ENCODE measurements at places on chromosomes 3 and 15.

- DNase-seq: no peak
These were observed 227.7 kb downstream of the FOXP1 start for GRCh38 chr3:71355862-71356261.

DNA sequence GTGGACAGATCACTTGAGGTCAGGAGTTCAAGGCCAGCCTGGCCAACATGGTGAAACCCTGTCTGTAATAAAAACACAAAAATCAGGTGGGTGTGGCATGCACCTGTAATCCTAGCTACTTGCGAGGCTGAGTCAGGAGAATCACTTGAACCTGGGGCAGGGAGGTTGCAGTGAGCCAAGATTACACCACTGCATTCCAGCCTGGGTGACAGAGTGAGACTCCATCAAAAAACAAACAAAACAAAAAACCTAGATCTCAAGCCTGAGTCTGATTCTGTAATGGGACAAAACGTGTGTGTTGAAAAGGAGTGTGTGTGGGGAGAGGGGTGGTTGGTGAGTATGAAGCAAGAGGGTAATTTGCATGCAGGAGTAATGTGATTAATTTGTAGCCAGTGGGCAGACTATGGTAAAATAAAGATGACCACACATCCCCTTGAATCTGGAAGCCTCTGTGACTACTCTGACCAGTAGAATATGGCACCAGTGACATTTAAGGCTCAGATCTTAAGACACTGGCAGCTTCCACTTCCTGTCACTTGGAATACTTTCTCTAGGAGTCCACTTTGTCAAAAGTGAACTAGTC lies 18.4 kb upstream of the OPA1 start:
- DNase-seq: no peak

DNA sequence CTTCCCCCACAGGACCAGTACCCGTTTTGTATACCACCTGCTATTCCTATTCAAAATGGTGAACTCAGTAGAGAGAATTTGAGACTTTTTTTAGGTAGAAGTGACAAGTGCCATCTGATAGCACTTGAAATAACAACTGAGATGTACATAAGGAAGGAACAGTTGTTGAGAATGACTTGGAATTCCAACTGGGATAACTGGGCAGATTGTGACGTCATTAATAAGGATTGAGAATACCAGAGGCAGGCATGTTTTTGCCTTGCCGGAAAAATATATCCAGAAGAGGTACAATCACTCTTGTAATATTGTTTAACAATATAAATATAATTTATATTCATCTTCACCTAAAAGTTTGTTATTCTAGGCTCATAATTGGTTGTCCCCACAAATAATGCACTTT lies 454.1 kb upstream of the RGMA start:
- no peak for DNase-seq

DNA sequence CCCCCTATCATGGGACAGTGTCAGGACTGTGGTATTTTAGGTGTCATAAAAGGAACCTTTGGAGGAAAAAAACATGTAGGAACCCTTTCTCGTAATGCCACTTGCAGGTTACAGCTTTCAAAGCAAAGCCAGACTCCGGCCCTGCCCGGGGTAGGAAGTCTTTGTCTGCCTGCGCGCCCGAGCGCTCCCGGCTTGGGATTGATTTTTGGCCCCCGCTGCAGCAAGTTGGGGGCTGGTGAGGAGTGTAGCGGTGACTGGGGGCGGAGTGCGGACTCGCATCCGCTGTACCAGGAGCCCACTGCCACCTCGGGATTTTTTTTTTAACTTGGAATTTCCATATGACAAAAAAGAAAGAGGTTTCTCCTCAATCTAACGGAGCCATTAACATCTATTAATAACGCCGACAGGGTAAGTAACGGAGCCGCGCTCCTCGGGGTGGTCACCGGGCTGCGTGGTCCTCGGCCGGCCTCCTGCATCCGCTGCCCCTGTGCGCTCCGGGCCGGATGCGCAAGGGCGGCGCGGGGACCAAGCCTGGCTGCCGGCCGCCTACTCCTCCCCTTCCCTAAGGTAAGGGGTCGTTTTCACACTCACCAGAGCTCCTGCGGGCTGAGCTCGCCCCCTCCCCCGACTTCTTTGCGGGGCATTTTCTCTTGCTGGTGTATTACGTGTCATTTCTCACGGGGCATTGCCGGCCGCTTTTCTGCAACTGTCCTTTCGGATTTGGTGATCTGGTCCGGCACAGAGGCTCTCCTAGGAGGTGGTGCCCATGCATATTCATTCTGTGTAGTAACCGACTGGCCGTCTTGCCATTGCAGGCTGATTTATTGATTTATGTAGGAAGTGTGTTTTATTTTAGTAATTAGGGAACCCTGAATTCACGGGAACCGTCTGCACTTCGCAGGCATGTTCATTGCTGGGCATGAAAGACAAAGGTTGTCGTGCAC lies 219.8 kb upstream of the TOPAZ1 start:
- no peak for DNase-seq

DNA sequence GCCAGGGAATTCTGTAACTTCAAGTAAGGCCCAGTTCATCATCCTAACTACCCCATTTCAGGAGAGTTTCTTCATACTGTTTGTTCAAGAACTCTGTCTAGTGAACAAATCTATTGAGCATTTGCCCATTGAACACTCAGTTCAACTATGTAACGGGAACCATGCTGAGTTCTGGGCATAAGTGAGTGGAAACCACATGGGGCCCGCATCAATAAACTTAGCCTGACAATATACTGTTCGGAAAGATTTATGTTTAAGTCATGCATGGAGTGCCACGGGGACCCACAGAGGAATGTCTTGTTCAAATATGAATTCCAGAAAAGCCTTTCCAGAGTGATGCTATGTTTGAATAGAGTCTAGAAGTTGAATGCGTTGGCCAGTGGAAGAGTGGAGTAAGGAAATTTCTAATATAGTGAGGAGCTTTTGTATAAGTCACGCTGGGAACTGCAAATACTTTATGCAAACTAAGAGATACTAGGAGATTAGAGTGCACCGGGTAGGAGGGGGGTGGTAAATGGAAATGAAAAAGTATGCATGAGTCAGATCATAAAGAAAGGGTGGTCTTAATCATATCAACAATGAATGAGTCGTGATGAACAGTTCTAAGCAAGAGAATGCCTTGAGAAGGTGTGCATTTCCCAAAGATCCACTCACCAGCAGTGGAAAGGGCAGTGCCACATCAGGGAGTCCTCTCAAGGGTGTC lies 279.8 kb downstream of the VPS13C start:
- DNase-seq: no peak

GRCh38 chr3:69500604-69501003 lies 114.7 kb upstream of the FRMD4B start:
- peak; percentile 4 for DNase-seq

- no peak for DNase-seq
These were observed 6.9 kb upstream of the PPP1R2 start for GRCh38 chr3:195549931-195550519.

GRCh38 chr15:88624971-88625490 lies 3.9 kb downstream of the AEN start:
- DNase-seq: no peak

GRCh38 chr15:33955945-33956344 lies 12.4 kb upstream of the CHRM5 start:
- no peak for DNase-seq

Data from nucleus accumbens (tissue), 56 donors.